RPMI8226 (cell line): ENCODE measurements at places on chromosomes 6 and 20.

GRCh38 chr6:112899541-112899940 is 552.4 kb downstream of the RFPL4B start:
- DNase-seq: no peak

DNA sequence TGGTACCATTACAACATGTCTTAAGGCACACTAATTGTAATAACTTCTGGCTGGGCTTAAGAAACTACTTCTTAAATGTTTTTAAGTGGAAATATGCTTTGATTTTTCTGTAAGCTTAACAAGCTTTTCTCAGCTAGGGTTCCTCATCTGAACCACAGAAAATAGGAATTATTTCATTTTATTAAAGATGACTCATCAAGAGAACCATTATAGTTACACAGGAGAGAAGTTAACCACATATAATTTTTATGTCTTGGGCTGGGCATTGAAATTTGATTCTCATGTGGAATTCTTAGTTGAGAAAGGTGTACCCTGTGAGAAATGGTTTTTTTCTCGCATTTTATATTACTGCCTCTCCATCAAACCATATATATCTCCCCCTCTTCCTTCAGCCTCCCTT is 75.1 kb downstream of the QKI start:
- no peak for DNase-seq

DNA sequence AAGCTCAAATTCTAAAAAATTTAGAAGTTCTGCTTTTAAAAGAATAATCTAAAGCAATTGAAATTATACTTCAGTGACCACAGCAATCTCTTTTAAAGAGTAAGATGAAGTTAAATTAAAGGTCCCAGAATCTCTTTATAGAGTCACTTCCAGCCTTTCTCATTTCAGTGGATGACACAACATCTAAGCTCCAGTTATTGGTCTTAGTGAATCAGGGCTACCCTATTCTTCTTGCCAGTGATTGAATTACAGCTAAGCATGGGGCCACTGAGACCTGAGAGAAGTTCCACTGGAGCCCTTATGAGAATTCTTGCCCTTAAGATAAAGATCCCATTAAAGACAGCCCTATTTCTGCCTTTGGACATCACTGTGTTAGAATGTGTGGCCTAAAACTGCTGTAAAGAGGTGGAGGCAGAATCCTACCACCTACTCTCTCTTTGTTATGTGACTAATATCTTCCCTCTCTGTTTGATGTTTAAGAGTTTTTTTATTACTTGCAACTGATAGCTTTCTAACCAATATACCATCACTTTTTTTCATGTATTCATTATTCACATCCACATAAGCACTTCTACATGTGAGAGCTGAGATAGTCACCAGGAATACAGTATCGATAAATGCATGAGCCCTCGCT is 128.6 kb downstream of the UNC5CL start:
- DNase-seq: no peak

DNA sequence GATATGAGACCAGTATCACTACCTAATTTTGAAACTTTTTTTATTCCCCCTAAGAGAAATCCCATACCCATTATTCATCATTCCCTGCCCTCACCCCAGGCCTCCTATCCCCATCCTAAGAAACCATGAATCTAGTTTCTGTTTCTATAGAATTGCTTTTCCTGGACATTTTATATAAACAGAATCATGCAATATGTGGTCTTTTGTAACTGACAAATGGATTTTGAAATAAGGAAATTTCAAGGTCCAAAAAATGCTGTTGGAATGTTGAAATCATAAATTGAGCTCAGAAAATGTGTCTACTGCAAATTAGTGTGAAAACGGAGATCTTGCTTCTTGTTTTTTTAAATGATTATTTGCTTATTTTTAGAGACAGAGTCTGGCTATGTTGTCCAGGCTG is 25.1 kb downstream of the RNF217 start:
- no peak for DNase-seq

GRCh38 chr20:10647471-10647870 is 26.3 kb downstream of the JAG1 start:
- DNase-seq: no peak

DNA sequence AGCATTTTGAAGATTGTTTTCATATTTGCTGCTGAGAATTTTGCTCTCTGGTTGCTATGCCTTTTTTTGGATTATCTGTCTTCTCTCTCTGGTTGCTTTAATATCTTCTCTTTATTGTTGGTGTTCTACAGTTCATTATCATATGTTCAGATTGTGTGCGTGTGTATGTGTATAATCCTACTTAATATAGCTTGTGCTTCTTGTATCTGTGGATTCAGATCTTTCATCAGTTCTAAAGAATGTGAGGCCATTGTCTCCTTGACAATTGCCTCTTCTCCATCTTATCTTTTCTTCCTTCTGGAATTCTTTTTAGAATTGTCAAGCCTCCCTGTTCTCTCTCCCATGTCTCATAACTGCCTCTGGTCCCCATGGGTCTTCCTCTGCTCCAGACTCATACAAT is 195.4 kb downstream of the CDC5L start:
- DNase-seq: no peak

DNA sequence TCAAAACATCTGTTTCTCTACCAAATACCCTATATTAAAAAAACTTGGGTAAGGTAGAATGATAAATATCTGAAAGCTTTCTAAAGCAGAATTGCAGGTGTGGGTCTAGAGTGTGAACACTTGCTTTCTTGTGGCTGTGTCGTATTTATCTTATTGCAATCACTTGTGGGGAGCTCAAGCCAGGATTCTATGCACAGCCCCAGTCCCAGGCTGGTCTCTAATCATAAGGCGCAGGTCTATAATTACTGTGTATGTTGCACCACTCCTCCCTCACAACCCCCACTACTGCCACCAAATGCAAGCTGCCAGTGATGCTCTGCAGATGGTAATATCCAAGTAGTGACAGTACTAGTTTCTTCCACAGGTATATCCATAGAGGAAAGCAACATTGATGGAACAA is 2.2 kb upstream of the E2F3 start:
- no peak for DNase-seq

- peak; percentile 60 for DNase-seq
These were observed 149.3 kb downstream of the PTPRT start for GRCh38 chr20:43040427-43040826.

DNA sequence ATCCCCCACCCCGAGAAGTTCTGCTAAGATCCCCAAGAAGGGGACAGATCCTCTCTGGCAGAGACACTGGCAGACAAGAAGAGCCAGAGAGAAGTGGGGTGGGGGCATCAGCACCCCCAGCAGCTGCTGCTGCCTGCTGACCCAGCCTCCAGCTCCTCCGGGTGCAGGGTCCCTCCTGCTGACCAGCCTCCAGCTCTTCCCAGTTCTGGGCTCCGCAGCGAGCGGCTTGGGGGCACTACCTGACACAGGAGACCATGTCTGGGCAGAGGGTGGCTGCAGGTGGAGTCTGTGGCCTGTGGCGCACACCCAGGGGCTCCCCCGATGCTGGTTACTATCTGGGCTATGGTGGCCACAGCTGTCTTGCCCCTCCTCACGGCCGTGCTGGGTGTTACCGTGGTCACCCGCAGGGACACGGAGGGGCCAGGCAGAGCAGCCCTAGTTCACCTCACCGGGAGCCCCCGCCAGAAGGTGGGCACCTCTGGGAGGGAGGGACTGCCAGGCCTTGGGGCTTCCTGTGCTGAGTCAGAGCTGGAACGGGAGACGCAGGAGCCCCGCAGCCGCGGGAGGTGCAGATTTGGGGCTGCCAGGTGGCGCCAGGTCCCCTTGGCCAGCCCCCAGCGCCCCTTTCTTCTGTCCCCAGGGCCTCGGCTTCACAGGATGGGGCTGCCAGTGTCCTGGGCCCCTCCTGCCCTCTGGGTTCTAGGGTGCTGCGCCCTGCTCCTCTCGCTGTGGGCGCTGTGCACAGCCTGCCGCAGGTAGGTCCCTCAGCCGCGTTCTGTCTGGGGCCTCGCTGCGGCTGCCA is 630 bp downstream of the LIME1 start:
- peak; percentile 69 for DNase-seq
